ENCODE measurements at places on chromosomes 7 and 10. TPM values are rescaled to one million over a fixed set of nuclear protein-coding genes. Genes with fewer than 3 reads are reported as not detected.

DNA sequence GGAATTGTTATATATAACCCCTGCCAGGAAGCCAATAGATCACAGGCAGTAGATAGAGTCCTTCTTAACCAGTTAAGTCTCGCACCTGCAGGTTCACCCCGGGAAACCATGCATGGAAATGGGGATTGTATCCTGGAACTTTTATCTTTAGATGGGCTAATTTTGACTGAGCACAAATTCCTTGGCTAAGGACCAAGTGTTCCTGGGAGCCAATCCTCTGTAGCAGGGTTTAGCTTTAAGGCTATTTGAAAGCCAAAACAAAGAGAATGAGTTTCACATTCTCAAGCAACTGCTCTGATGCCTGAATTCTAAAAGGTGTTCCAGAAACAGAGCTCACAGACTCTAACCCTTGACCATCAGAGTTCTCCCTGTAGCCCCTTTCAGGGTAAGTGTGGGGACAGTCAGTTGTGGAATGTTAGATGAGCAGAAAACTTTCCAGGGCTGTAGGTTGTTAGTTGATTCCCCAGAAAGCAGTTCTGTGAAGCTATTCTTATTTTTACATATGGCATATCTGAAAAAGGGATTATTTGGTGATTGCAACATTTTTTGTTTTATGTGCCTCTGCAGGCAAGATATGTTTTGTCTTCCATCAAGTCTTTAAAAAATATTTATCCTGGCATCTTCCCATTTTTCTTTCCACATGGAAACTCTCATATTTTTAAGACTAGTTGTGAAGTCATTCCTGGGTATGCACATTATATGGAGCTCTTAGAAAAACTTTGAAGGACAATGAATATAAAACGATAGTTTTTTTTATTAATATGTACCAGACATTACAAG, 16.2 kb upstream of the NPVF start:
- no peak for DNase-seq

DNA sequence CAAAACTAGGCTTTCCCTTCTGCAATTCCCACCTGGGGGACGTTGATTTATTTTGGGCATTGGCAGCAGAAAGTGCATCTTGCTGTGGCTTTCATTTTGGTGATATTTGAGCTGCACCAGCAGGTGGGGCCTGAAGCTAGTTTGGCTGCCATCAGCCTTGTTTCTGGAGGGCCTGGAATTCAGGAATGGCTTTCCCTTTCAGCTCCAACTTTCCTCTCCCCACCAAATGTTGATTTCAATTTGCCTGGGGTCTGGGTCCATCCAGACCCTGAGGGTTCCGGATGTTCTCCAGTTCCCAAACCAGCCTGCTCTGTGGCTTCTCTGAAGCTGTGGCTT, 640.4 kb downstream of the TYW1 start:
- no peak for DNase-seq

DNA sequence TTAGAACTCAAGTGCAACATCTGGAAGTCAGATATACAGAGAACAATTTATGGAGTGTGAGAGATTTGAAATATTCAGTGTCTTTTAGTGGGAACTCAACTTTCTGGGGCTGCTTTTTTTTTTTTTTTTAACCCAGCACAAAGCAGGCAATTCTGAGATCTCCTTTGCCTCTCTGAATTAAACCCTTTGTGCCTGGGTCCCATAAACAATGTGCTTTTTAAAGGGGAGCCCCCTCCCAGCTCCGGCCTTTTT, 146.8 kb downstream of the CELF2 start:
- DNase-seq: no peak

GRCh38 chr7:146647445-146647844, 530.8 kb downstream of the CNTNAP2 start:
- DNase-seq: no peak

GRCh38 chr10:75079436-75080083, 31.9 kb upstream of the SAMD8 start:
- DNase-seq: no peak

DNA sequence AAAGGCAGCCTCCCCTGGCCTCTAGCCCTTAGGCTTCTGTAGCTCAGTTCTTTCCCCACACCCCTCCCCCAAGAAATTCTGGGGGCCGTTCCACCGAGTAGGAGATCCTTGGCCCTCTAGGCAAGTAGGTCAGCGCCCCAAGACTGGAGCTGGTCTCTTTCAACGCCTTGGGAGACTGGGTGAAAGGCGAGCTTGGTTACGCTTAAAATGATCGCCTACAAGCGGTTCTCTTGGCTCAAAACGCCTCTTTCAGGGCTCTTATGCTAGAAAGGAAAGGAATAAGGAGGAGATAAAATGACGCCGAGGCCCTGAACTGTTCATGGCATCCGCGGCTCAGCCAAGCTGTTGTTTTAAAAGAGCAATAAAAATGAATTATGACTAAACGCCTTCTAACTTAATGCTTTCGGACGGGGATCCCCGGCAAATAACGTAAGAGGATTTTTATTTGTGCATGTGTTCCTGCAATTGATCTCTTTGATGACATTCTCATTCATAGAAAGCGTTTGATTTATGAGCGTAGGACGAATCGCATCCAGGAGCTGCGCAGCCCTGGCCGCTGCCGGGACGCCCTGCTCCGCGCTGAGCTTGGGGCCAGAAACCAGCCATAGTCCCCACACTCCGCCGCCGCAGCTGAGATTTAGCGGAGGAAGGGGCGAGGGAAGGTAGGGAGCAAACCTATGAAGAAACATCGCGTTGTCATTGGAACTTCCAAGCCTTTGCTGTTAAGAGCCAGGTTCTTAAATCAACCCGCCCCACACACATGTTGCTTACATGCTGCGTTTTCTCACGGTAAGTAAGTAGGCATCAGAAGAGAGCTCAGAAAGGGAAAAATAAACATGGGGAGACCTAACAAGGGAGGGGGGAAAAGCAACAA, 3.0 kb upstream of the HOXA1 start:
- DNase-seq: no peak

- DNase-seq: no peak
Measured at GRCh38 chr10:97365761-97366351, 31.3 kb upstream of the FRAT2 start.

GRCh38 chr7:104927055-104927454, 87.0 kb upstream of the KMT2E start:
- no peak for DNase-seq

The HABP2 gene
- total RNA-seq: not detected

The GNAT3 gene
- total RNA-seq: not detected

The PAPOLB gene
- total RNA-seq: 0.05 TPM

The CPA2 gene
- not detected for total RNA-seq

The HTRA1 gene
- 104 TPM for total RNA-seq

Measured in cardiac septum (tissue), 1 donor.